ENCODE measurements at places on chromosomes 5 and 9. TPM values are rescaled to one million over a fixed set of nuclear protein-coding genes. Genes with fewer than 3 reads are reported as not detected.

TMEM171 gene
- 15.4 TPM for total RNA-seq

TNPO1 gene
- total RNA-seq, result 576 TPM

TAF1L gene
- total RNA-seq, result 0.04 TPM

MARVELD2 gene
- total RNA-seq, result 4.7 TPM

GRCh38 chr5:63495225-63495624 lies 467.0 kb downstream of the HTR1A start:
- DNase-seq, result no peak

GRCh38 chr9:125142560-125143376 lies 560 bp downstream of the SCAI start:
- no peak for DNase-seq

- DNase-seq, result no peak
These were observed 20.1 kb downstream of the SLC35D2 start for GRCh38 chr9:96363175-96363967.

- DNase-seq, result no peak
These were observed 3.8 kb downstream of the NDST1 start for GRCh38 chr5:150511578-150512367.

DNA sequence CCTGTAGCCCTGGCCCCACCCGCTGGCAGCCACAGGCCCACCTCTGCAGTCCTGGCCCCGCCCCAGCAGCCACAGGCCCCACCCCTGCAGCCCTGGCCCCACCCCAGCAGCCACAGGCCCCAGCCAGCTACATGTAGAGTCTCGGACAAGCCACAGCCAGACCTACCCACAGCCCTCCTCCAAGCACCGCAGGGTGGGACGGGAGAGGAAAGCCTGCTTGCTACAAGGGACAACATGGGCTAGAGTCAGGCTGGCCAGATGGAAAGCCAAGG lies 49.5 kb upstream of the SARDH start:
- DNase-seq, result no peak

DNA sequence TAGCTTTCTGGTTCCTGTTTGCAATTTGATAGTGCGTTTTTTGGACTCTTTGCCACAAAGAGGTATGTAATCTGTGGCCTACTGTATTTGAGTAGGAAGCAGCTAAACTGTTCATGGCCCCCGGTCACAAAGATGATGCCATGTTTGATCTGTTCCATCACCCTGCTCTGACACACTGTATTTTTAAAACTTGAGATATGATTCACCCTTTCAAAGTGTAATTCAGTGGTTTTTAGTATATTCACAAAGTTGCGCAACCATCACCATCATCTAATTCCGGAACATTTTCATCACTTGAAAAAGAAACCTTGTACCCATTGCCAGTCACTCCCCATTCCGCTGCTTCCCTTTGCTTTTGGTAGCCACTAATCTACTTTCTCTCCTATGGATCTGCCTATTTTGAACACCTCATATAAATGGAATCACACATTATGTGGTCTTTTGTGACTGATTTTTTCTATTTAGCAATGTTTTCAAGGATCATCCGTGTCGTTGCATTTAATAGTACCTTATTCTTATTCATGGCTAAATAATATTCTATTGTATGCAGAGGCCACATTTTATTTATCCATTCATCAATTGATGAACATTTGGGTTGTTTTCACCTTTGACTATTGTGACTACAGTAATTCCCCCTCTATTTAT lies 141.6 kb downstream of the NR3C1 start:
- DNase-seq, result no peak

Measured in pulmonary artery endothelial cell (primary cell).